ENCODE measurements at places on chromosomes 12 and 14. TPM values are rescaled to one million over a fixed set of nuclear protein-coding genes. Genes with fewer than 3 reads are reported as not detected.

KRT73 gene
- total RNA-seq, result not detected

CMA1 gene
- total RNA-seq, result not detected

NUDT4 gene
- total RNA-seq, result 51.3 TPM

ERP29 gene
- total RNA-seq, result 162 TPM

SLC6A12 gene
- 0.76 TPM for total RNA-seq

RAD9B gene
- total RNA-seq, result 0.09 TPM

CD4 gene
- 2.7 TPM for total RNA-seq

SAMD15 gene
- 0.30 TPM for total RNA-seq

SERPINA6 gene
- total RNA-seq, result 0.15 TPM

LRP1 gene
- 112 TPM for total RNA-seq

NELL2 gene
- 45.8 TPM for total RNA-seq

SMCO3 gene
- total RNA-seq, result not detected

CSRP2 gene
- 157 TPM for total RNA-seq

KRT78 gene
- total RNA-seq, result not detected

KRT3 gene
- not detected for total RNA-seq

PLEKHG7 gene
- not detected for total RNA-seq

LIN7A gene
- 8.6 TPM for total RNA-seq

TMEM52B gene
- not detected for total RNA-seq

AICDA gene
- total RNA-seq, result not detected

TMPRSS12 gene
- not detected for total RNA-seq

COX8C gene
- not detected for total RNA-seq

CKB gene
- total RNA-seq, result 531 TPM

MFAP5 gene
- not detected for total RNA-seq

TAS2R19 gene
- total RNA-seq, result 1.4 TPM

GUCY2C gene
- total RNA-seq, result 3.4 TPM

RNASE1 gene
- total RNA-seq, result 6.2 TPM

TSFM gene
- 48.6 TPM for total RNA-seq

LMNTD1 gene
- total RNA-seq, result not detected

RNASE7 gene
- total RNA-seq, result not detected

OR9K2 gene
- total RNA-seq, result not detected

ASCL1 gene
- total RNA-seq, result 0.07 TPM

CABP1 gene
- 10.7 TPM for total RNA-seq

NTN4 gene
- total RNA-seq, result 2.1 TPM

CLEC1A gene
- not detected for total RNA-seq

LRTM2 gene
- total RNA-seq, result 0.66 TPM

ERP27 gene
- not detected for total RNA-seq

SMCO2 gene
- total RNA-seq, result 0.32 TPM

ALX1 gene
- 0.25 TPM for total RNA-seq
